HT-29 (cell line): ENCODE measurements at places on chromosomes 5 and 9. TPM values are rescaled to one million over a fixed set of nuclear protein-coding genes. Genes with fewer than 3 reads are reported as not detected.

CENPH gene
- total RNA-seq = 50.7 and 69.3 TPM in 2 replicates

GRCh38 chr9:69427286-69427685, 102.3 kb downstream of the ENTREP1 start:
- no peak for DNase-seq

- no peak for DNase-seq
Observed at GRCh38 chr9:97076238-97076637, 37.3 kb upstream of the CTSV start.

GRCh38 chr5:6181147-6181729, 197.1 kb downstream of the MED10 start:
- no peak for DNase-seq
